ENCODE measurements at places on chromosomes 3 and 15.

- DNase-seq = no peak
Measured at GRCh38 chr3:64167351-64167750, 57.9 kb downstream of the PRICKLE2 start.

DNA sequence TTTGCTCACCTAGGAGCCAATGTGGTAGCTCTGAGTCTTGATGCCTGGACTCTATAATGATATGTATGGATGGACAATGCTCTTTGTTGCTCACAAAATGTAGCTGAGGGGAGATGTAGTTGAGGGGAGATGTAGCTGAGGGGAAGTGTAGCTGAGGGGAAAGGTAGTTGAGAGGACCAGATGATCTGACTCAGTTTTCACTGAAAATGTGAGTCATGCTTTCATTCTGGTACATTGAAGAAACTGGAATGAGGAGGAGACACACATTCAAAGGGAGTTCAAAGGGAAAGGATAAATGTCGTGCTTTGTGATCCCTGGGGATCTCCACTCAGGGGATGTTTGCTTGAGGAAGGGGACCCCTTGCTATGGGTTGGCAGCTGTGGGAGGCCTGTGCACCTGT, 302.9 kb upstream of the TRIM42 start:
- no peak for DNase-seq

GRCh38 chr15:74988007-74988800, 7.2 kb upstream of the SCAMP5 start:
- no peak for DNase-seq

GRCh38 chr3:72847282-72847681, 963 bp downstream of the SHQ1 start:
- DNase-seq = no peak

GRCh38 chr15:98422130-98422478, 226.2 kb upstream of the IGF1R start:
- no peak for DNase-seq

- no peak for DNase-seq
Measured at GRCh38 chr3:155912579-155913190, 42.2 kb downstream of the GMPS start.

GRCh38 chr3:179186426-179186825, 38.3 kb downstream of the PIK3CA start:
- no peak for DNase-seq

- DNase-seq = no peak
Measured at GRCh38 chr3:116046350-116046749, 398.9 kb downstream of the LSAMP start.

DNA sequence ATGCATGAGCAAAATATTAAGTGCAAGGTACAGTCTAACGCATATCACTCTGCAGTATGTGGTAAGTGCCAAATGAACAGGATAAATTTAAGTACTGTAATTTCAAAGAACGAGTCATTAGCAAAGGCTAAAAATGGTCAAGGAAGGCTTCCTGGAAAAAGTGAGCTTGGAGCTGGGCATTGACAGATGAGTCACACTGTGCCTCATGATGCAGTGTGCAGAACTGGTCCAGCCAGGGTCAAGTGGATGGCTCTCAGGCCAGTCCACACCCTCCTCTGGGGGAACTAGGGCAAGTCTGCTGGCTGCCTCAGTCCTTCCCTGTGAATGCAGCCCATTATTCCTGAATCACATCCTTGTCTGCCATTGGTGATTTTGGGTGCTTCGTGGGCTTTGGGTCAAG, 76.3 kb downstream of the CACNA1D start:
- peak; percentile 35 for DNase-seq

GRCh38 chr3:48475188-48475587, 28.7 kb downstream of the ATRIP start:
- DNase-seq = no peak

- no peak for DNase-seq
Measured at GRCh38 chr3:16455966-16456365, 57.5 kb downstream of the RFTN1 start.

GRCh38 chr3:53816425-53816824, 29.8 kb downstream of the CHDH start:
- no peak for DNase-seq

DNA sequence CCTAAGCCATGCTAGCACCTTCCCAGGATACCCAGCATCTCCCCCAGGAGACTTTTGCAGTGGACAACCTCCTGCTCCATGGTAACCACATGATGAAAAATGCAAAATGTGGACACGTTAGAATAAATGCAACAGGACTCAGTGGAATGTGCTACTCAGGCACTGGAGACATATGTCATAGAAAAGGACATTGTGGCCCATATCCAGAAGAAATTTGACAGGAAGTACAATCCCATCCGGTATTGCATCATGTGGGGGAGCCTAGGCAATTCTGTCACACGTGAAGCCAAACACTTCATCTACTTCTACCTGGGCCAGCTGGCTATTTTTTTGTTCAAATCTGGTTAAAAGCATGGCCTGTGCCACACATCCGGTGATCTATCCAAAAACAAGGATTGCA, 227.2 kb upstream of the GPR149 start:
- no peak for DNase-seq

- no peak for DNase-seq
Measured at GRCh38 chr3:197750858-197751737, 1.4 kb downstream of the FYTTD1 start.

- DNase-seq = no peak
Measured at GRCh38 chr3:177807150-177807875, 610.0 kb upstream of the TBL1XR1 start.

GRCh38 chr3:131485119-131485518, 17.7 kb downstream of the MRPL3 start:
- DNase-seq = no peak

- no peak for DNase-seq
Measured at GRCh38 chr15:37016231-37016630, 84.1 kb downstream of the MEIS2 start.

DNA sequence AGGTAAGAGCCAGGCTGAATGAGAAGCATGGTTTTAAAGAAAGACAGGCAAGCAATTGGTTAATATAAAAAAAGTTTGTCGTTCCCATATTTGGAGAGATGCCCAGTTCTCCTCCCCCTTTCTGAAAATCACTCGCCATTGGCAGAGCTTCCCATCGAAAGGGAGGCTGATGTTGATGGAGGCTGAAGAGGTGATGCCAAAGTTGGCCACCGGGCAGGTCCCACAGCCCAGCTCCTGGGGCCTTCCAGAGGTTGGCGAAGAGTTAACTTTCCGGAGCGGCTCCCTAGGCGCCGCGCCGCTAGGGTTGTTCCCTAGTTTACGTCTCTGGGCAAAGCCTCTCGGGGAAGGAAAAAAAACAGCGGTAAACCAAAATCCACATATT, 793 bp downstream of the PCOLCE2 start:
- DNase-seq = peak; percentile 64

DNA sequence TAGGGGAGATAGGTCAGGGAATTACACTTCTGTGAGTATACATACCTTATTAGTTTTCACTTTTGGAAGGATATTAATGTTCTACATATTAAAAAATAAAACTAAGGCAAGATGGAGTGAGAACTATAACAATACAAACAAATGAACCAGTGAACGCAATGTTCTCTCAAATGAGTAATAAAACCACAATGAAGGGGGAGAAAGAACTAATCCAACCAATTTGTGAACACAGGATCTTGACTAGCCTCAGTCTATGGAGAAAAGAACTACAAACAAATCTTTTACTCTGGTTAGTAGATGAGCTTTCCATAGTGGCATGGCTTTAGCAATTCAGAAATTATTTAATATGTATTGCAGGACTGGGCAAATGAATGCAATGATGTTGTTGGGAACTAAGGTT, 26.9 kb upstream of the ATOSA start:
- DNase-seq = no peak

- DNase-seq = peak; percentile 6
Measured at GRCh38 chr3:112734171-112734570, 93.2 kb upstream of the CCDC80 start.

GRCh38 chr15:27250223-27250622, 279.2 kb downstream of the GABRG3 start:
- DNase-seq = no peak

DNA sequence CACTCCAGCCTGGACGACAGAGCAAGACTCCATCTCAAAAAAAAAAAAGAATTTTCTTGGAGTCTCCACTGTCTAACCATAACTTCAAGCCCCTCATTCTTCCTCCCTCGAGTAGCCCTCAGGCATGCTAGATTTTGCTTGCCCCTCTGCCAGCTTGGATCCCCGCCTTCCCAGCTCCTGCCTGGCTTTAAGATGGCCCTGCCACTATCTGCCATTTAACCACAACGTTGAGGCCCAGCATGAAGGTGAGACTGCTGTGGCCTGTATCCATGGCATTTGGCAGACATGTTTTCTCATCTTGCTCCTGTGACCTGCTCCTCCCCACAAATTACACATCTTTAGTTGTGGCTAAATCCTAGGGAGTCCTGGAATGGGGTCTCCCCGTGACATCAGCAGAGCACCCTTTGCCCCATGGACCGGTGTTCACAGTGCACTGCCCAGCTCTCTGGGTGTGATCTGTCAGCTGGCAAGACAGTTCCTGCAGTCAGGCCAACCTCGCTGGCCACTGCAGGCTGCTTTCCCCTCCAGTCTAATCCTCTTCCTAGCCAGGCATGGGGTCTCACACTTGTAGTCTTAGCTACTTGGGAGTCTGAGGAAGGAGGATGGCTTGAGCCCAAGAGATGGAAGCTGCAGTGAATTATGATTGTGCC, 10.4 kb downstream of the VPS18 start:
- no peak for DNase-seq

DNA sequence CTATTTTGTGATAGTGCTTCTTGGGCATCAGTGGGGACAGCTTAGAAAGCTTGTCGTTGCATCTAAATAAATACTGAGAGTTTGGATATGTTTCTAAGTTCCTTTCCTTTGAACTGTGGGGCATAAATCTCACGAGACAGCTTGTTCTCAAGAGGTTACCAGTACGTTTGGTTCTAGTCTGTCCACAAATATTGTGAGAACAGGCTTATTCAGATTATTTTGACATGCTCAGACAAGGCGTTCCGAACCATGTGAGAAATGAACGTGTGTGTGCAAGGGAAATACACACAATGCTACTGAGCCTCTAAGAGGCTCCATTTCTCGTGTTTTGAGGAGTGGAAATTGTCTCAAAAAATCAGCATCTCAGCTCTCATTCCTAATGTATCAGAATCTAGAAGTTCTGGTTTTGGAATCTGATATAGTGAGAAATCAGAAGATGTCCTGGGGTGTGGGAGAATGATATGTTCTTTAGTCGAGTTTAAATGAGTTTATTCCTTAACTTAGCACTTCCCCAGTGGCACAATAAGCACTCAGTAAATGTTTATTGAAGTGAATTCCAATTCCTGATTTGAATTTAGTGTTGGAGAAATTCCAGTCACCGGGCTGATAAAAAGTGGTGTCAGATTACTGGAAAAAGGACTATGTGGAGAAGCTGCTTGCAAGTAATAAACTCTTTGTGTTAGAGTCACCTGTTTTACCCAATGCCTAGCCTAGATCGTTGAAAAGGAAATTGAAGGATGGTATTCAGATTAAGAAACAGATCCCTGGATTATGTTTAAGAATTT, 481.5 kb downstream of the LPP start:
- no peak for DNase-seq

DNA sequence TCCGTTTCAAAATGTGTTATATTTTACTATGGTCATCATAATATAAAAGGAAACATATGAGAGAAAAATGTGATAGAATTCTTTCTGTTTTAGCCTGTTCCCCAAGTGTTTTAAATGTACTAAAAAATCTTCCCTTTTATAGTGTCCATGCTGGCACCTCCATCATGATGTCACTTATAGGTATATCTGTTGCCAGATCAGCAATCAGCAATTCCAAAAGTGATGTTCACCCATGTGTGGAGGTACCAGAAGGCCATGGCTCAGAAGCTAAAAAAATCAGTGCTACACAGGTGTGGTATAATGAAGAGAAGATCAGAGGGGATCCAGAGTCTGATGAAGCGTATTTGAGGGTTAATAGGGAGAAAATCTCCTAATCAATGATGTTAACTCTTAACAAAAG, 1.1 kb upstream of the GPR15 start:
- DNase-seq = no peak

All from H54 (cell line).